ENCODE measurements at places on chromosomes 1 and 21.

- DNase-seq: no peak
Observed at GRCh38 chr1:21378705-21379494, 61.0 kb upstream of the NBPF3 start.

DNA sequence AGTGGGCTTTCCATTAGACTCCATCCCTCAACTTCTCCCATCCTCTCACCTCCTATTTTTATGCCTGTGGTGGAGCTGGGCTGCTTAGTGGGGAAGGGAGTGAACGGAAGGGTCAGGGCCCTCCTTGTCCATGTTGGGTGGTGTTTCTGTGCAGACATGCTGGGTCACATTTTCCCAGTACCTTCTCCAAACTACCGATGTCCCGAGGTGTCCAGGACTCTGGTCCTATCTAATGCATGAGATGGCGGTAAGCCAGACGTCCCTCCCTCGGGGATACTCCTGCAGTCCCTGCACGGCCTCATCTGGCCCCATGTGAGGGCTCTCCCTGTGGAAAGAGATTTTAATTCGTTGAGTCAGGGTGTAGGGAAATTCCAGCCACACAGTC is 61.0 kb downstream of the OBSCN start:
- DNase-seq: no peak

GRCh38 chr1:198491028-198491427 is 49.5 kb downstream of the ATP6V1G3 start:
- no peak for DNase-seq

DNA sequence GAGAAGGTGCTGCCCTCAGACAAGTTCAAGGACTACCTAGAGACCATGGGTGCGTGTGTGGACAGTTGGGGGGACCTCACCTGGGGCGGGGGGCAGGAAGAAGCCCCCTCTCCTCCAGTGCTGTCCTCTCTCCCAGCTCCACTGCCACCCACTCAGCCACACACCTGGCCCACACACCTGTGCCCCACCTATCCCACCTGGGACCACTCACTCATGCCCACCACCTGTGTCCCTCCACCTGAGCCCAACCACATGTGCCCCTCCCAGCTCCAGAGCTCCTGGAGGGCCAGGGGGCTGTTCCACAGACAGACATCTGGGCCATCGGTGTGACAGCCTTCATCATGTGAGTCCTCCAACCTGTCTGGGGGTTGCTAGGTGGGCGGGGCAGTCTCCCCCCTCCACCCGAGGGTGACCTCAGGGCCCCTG is 29.0 kb downstream of the TRIM11 start:
- no peak for DNase-seq

- DNase-seq: no peak
Observed at GRCh38 chr1:31154000-31154631, 85.6 kb downstream of the NKAIN1 start.

DNA sequence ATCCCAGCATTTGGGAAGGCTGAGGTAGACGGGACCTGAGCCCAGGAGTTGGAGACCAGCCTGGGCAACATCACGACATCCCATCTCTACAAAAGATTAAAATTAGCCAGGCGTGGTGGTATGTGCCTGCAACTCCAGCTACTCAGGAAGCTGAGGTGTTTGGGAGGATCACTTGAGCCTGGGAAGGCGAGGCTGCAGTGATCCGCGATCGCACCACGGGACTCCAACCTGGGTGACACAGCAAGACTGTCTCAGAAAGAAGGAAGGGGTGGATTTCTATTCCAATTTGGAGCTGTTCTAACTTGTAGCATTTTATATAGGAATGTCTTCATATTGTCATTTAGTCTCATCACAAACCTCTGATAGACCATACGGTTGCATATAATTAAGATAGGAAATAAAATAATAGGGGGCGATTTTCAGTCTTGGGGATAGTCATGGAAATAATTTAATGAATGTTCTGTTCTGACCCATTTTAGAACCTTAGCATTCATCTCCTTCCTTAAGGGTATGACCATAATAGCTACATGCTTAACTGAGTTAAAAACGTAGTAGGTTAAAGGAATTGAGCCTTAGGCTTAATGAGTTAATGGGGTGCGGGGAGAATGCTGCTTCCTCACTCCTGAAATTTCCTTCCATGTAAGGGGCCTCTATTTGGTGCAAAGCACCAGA is 93.1 kb downstream of the ADCY10 start:
- no peak for DNase-seq

Data from kidney glomerular epithelial cell (primary cell).